ENCODE measurements at places on chromosomes 7 and 10.

- DNase-seq, result peak; percentile 67
Observed at GRCh38 chr10:86681047-86681446, 12.7 kb downstream of the LDB3 start.

GRCh38 chr10:73646598-73647041, 5.3 kb upstream of the MYOZ1 start:
- no peak for DNase-seq

- no peak for DNase-seq
Observed at GRCh38 chr10:60461688-60462087, 72.0 kb upstream of the ANK3 start.

DNA sequence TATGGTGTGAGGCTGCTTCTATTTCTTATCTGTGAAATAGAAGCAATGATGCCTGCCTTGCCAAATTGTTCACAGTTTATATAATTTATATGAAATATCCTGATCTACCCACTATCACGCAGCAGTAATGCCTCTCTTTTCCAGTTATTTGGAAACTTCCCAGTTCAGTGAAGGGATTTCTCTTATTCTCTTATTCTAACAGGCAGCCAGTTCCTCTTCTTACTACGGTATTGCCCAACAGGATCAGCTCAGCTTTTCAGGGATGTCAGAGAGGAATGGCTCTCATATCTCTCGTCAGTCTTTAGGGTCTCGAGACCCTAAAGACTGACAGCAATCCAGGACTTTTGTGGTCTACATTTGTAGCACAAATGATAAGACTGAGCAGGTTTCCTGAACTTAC, 215.6 kb downstream of the CREB5 start:
- DNase-seq, result no peak

- DNase-seq, result no peak
Observed at GRCh38 chr10:103396789-103397087, 312 bp downstream of the PDCD11 start.

- no peak for DNase-seq
Observed at GRCh38 chr7:55570939-55571338, 1.4 kb downstream of the VOPP1 start.

GRCh38 chr7:31794851-31795344, 107.9 kb downstream of the PPP1R17 start:
- no peak for DNase-seq

- DNase-seq, result no peak
Observed at GRCh38 chr10:85967594-85967993, 399.0 kb downstream of the GRID1 start.

DNA sequence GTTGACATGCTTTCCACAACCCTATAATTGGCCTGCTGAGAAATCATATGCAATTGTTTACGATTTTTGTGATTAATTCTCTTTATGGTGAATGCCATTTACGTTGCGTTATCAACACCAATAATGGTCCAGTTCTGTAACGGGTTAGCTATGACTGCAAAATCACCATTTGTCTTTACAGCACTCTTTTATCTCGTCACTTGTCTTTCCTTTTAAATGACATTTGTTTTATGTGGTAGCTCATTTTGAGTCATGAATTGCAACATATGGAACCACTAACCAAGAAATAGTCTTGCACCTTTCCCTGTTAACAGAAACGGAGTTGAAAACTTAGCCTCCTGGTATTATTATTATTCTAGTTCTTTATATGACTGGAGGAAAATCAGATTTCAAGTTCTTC, 3.1 kb upstream of the KIAA1217 start:
- no peak for DNase-seq

DNA sequence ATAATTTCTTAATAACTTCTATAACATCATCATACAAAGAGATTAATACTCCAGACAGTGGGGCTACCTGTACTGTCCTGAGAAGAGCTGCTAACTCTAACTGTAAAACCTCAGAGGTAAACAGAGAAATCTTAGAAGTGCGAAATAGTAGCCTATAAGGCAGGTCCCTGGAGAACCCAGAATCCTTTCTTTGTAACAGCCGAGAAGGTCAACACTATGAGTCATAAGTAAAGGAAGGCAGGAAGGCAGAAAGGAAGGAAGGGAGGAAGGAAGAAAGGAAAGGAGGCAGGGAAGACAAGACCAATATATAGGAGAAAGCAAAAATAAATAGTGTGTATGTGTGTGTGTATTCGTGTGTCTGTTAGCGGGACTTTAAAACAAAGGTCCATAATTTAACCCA, 540.6 kb downstream of the ZWINT start:
- no peak for DNase-seq

GRCh38 chr10:116067825-116068224, 205.2 kb downstream of the GFRA1 start:
- no peak for DNase-seq

DNA sequence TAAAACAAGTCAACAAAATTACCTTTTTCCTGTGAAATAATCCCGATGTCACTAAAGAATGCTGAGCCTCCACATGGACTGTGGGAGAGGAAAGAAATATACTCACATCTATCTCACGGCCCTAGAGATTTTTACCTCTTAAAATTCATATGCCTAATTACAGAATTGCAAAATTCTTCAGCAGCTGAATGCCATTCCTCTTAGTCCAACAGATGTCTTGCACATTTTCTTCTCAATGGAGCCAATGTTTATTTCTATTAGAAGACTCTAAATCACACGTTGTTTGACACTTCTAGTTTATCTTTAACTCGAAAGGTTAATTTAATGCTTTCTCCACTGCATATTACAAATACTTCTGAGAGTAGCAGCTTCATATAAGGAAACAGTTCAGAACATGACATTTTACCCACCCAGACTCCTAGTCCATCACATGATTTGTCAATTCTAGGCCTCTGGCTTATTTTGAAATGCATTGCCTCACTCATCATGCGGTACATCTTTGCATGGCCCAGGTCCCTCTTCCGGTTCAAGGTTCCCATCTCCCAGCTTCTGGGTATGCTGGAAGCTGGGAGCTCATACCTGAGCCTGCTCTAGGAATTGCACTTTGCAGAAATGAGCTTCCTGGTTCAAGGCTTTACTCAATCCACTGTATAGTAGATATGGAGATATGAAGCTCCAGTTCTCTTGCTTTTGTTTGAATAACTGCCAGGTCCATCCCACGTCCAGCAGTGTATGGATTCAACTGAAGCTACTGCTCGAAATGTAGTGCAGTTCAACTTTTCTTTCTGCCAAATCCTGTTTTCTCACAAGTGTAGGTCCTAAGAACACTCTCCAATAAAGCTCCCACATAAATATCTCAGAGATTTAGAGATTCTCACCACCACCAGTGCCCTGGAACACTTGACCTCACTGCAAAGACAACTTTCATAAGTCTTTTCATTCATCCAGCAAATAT, 306.2 kb downstream of the GPR37 start:
- DNase-seq, result no peak

- no peak for DNase-seq
Observed at GRCh38 chr7:74042746-74043522, 15.0 kb downstream of the ELN start.

GRCh38 chr7:27897001-27897400, 157.0 kb downstream of the TAX1BP1 start:
- DNase-seq, result no peak

DNA sequence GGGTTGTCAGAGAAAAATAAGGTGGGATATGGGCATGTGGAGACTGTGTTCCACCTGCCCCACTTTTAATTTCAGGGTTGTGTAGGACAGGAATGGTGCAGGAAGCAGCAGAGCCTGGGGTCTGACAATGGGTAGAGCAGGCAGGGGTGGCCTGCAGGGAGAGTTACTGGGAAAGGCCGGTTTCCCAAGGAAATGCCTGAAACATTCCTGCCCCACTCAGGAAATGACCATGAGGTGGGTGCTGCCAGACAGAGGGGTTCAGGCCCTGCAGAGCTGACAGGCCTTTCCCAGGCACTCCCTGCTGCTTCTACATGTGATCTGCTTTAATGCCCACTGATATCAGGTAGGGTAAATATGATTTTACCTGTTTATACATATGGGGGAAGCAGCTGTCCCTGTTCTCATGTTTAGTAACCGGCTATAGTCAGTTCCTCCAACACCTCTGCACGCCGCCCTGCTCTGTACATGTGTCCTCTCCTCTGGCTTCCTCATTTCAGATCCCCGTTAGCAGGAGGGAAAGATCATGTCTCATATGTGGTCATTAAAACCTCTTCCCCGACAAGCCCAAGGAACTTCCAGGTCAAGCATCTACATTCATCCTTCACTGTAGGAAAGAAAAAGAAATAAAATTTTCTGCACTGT, 118.6 kb upstream of the PRSS58 start:
- no peak for DNase-seq

DNA sequence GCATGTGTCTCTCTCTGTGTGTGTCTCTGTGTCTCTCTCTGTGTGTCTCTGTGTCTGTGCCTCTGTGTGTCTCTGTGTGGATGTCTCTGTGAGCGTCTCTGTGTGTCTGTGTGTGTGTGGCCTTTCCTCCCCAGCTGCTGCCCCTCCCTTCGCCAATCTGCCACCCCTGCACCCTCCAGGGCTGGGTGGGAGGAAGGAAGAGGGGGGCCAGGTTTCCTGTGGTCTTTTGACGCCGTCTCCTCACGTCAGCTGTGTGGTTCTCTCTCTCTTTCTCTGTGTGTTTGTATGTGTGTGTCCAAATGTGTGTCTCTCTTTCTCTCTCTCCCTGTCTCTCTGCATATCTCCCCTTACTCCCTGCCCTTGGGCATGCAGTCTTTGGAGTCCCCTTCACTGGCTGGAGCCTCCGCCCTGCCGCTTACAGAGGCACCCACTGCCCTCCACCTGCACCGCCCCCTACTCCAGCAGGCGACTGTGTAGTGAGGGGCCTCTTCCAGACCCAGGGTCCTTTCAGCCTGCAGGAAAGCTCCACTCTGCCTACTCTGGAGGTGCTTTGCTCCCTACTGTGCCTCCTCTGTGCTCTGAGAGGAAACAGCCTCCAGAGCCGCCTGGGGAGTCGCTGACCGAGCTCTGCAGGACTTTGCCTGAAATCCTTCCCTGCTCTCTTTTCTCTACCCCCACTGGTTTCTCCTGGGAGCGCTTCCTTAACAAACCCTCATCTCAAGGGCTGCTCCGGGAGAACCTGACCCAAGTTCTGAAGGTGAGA, 44.2 kb upstream of the C10orf71 start:
- no peak for DNase-seq

DNA sequence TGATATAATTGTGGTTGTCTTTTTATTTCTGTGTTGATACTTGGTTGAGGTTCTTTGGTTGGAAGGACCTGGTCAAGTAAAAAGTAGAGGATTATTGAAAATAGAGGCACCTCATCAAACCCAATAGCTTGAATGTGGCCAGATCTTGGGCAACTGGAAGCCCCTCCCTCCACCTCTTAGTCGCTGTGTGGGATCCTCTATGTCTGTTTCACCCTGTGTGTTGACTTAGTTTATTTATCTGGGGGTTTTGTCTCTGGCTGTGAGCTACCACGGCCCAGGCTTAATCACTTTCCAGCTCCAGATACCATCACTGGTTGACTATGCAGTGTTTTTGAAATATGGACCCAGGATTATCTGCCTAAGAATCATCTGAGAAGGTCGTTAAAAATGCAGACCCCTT, 58.3 kb downstream of the AP3M1 start:
- DNase-seq, result no peak

GRCh38 chr10:72175149-72175548, 40.7 kb upstream of the ANAPC16 start:
- no peak for DNase-seq

DNA sequence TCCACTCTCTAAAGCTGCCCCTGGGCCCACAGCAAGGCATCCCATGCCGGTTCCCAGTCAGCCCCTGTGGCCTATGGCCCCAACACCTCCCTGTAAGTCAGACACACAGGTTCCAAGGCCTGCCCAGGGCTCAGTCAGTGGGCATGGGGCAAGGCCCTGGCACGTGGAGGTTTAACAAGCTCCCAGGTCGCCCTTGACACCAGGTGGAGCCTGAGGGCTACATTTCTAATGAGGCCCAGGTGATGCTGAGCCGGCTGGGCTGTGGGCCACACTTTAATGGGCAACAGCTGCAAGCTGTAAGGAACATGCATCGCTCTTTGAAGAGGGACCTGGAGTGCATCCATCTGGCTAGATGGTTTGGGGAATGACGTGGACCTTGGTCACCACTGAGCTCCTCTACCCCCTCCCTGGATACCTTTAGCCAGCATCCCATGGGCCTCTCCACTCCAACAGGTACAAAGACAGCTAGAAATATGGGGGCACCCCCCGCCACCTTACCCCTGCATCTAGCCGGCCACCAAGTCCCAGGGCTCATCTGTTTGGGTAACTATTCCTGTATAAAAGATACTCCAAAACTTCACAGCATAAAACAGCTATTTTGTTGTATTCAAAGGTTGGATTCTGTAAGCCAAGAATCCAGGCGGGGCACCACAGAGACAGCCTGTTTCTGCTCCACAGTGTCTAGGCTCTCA, 122.5 kb downstream of the OAT start:
- DNase-seq, result no peak

GRCh38 chr10:107092321-107092720, 72.2 kb downstream of the SORCS1 start:
- DNase-seq, result no peak

DNA sequence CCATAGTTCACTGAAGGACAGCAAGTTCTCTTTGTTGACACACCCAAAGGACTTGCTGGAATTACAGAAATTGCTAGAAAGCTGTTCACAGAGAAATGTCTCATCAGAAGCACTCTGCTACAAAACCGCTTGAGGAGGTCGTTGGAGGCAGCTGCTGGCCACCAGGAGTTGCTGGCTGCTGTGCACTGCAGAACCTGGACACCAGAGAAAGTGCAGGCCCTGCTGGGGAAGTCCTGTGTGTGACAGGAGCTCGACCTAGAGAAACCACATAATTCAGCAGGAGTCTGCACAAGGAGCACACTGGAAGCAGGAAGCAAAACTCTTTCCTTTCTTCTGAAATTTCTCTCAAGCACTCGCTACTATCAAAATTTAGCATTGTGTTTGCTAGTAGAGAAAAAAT, 461.5 kb upstream of the GHITM start:
- DNase-seq, result peak; percentile 15

DNA sequence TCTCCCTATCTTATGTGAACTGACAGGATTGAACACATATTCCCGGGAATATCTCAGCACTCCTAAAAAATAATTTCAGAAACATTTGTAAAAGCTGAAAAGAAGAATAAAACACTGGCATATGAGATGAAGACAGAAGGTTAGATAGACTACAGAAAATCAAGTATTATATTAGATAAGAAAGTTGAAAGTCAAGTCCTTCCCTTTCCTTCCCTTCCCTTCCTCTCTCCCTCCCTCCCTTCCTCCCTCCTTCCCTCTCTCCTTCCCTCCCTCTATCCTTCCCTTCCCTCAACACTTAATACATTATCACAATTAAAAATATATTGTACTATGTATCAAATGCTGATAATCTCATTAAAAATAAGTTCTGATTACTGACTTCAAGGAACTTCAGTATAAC, 122.5 kb downstream of the CTNNA3 start:
- DNase-seq, result no peak

DNA sequence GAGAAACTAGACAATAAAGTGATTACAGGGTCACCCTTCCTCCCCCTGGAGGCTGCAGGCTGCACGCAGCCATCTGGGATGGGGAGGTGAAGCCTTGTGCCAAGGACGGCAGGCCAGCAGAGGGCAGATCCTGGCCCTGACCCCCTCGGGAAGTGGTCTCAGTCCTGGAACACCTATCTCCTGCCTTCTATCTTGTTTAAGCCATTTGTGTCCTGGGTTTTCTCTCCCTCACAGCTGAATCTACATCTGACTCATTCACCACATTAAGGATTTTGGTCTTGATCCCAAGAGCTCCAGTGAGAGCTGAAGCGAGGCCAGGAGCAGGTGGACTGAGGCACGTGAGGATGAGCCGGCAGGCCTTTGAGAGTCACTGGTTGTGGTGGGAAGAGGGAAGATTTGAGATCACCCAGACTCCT, 16.4 kb upstream of the PARP12 start:
- DNase-seq, result no peak

Measured in left ventricle myocardium inferior (tissue), 1 donor.